Stimulated activated CD4-positive, alpha-beta T cell treated with anti-CD3 and anti-CD28 coated beads, Interleukin-4, amount 100 ng/mL, for 24 hours (primary cell): ENCODE measurements at places on chromosomes 11 and 22.

- DNase-seq = no peak
Measured at GRCh38 chr11:70298243-70298915, 27.9 kb downstream of the PPFIA1 start.

DNA sequence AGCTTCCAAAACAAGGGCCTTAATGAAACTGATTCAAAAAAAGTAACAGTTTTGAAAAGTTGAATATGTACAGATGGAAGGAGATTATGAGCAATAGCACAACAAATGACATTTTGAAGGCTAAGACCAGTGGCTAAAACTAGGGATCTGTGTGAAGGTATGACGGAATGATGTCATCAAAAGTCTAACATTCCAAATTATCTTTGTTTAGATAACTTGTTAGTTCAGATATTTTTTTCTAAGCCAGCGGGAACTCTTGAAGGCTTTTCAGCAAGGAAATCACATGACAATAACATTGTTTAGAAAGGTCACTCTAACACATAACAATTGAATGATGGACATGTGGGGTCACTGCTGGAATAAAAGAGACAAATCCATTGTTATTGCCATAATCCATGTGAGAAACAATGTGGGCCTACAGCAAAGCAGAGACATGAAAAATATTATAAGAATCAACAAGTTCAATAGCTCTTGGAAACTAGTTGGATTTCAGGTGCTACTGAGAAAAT is 260.5 kb downstream of the CASP12 start:
- no peak for DNase-seq

- DNase-seq = no peak
Measured at GRCh38 chr11:69427906-69428880, 53.3 kb upstream of the LINC01488 start.

DNA sequence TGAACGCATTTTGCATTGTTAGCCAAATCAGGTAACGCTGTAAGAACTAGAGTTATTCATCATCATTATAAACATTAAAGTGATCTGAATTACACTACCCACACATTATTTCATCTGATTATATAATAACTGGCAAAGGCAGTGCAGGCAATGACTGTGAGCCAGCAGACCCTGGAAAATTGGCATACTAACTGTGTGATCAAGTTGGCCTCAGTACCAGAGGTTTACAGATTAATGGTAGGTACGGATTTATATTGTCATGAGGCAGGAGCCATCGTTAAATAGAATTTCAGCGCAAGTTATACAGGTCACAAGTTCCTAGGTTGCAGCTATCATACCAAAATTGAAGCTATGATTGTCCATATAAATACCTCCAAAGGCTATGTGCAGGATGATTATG is 225.4 kb downstream of the CNTN5 start:
- DNase-seq = no peak

DNA sequence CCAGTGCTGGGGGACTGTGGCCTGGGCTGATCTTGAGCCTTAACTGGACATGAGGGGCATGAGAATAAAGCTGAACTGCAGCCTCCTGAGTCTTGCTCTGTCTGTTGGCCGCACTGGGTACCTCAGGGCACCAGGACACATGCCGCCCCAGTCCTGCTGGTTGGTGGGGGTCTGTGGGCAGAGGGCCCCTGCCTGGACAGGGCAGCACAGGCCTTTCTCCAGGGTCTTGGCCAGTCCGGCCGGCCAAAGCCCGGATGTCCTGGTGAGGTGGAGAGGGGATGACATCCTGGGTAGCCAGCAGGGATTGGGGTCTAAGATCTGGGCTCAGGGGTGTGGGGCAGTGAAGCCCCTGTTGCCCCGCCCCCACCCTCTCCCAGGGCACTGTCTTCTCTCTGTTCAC is 1.5 kb upstream of the RPS6KA4 start:
- DNase-seq = no peak

DNA sequence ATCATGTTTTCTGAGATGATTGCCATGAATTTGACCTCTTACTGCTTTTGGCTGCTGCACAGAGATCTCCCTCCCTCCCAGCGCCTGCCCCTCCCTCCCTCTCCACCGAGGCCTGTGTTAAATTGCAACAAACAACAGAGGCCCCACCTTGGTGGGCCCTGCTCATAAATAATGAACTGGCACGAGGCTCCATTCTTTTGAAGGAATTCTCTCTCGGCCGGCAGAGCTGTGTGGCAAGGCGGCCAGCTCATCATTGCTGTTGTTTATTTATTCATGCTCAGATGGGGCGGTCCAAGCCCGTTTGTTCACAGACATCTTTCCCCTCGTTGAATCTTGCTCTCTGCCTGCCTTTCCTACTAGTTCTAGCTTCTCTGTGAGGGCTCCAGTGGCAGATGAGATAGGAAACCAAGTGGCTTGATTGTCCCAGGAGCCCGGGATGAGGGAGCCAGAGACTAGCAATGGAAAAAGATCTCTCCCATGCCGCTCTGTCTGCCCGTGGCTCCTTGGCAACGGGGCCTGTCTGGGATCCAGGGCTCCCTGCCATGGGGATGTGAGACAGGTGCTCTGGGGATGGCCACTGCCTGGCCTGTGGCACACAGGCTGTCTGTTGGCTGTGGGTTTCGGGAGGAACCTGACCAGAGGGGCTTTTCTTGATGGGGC is 192.6 kb downstream of the DSCAML1 start:
- DNase-seq = no peak

GRCh38 chr11:3003396-3004231 is 11.5 kb upstream of the NAP1L4 start:
- DNase-seq = no peak

DNA sequence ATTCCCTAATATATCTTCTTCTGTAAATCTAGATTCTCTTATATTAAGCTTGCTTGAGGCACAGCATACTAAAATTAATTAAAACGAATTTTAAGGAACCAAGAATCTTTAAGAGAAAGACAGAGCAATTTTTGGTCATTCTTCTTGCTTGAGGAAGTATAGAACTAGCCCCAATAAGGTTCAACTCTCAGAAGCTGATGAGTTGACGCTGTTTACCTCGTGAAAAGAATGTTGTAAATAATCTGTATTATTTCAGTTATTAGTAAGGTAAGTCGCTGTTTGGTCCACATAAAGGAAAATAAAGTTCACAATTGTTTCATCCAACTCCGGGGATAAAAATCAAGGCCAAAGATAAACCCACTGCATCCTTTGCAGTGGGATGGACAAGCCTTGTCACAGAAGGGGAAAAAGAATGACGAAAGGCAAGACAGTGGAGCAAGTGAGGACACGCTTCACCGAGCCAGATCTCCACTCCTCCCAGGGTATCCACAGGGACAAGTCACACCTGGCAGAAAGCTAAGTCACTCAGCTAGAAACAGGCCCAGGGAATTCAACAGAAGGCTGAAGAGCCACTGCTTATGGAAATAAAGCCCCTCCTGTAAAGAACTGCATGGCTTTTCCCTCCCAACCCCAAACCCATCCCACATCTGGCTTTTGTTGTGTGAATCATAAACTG is 752 bp downstream of the POU2AF1 start:
- no peak for DNase-seq

GRCh38 chr11:85725510-85726258 is 39.7 kb upstream of the CCDC89 start:
- no peak for DNase-seq

DNA sequence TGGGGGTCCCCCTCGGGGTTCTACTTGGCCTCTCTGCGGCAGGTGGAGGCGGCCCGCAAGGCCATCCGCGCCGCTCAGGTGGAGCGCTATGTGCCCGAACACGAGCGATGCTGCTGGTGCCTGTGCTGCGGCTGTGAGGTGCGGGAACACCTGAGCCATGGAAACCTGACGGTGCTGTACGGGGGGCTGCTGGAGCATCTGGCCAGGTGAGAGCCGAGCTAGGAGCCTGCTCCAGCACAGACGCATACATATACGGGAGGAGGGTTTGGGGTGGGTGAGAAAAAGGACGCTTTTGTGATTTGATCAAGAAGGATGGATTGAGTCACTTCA is 415 bp downstream of the CENATAC start:
- DNase-seq = no peak

DNA sequence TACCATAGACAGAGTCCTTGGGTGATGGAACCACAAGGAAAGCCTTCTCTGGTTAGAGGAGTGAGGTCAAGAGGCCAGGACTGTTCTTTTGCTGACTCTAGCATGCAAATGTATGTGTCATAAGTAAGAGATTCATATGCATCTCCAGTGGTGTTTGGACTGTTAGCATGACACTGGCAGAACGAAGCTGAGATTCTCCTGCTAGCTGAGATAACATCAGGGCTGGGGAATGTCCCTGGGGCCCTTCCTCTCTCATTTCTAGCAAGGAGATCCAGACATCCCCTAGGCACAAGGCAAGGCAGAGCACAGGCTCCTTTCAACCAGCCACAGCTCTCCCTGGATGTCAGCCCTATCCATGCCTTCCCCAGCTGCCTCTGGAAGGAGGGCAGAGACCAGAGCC is 711.3 kb downstream of the OPCML start:
- no peak for DNase-seq

- no peak for DNase-seq
Measured at GRCh38 chr22:24873226-24873625, 67.2 kb downstream of the SGSM1 start.

DNA sequence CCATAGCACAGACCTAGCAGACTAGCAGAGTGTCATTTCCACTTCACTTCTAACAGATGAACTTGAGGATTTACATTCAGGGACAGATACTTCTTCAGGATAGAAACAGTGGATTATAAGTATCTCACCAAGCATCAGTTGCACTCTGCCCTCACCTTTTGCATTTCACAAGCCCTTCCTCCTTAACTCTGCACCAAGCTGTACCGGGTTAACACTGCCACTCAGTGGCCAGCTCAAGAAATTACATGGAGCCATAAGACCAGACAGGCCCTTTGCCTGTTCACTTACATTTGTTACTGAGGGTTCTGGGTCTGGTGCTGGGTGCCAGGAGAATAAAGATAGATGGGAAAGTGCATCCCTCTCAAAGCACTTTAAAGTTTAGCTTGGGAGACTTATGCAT is 309.8 kb downstream of the SHANK2 start:
- DNase-seq = no peak

DNA sequence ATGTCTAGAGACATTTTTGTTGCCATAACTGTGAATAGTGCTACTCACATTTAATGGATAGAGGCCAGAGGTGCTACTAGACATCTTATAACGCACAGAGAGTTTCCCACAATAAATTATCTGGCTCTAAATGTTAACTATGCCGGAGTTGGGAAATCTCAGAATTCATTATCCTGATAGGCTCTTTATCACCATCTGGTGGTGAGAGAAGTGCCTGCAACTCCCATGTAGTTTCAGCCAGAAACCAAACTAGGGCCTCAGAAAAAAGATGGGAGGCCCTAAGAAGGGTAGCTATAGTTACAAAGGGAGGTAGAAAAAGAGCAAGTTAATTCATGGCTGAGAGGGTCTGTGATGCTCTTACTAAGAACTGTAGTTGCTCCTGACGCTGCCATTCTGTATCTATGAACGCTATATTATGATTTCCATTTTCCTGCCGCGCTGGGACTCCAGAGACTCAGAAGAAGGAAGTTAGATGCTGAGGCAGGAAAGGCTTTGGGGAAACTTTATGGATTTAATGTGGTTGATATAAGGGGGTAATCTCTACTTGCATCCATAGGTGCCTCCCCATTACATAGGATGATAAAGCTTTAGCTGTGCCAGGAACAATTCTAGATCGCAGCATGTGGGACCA is 22.9 kb upstream of the MRPL17 start:
- peak; percentile 52 for DNase-seq

DNA sequence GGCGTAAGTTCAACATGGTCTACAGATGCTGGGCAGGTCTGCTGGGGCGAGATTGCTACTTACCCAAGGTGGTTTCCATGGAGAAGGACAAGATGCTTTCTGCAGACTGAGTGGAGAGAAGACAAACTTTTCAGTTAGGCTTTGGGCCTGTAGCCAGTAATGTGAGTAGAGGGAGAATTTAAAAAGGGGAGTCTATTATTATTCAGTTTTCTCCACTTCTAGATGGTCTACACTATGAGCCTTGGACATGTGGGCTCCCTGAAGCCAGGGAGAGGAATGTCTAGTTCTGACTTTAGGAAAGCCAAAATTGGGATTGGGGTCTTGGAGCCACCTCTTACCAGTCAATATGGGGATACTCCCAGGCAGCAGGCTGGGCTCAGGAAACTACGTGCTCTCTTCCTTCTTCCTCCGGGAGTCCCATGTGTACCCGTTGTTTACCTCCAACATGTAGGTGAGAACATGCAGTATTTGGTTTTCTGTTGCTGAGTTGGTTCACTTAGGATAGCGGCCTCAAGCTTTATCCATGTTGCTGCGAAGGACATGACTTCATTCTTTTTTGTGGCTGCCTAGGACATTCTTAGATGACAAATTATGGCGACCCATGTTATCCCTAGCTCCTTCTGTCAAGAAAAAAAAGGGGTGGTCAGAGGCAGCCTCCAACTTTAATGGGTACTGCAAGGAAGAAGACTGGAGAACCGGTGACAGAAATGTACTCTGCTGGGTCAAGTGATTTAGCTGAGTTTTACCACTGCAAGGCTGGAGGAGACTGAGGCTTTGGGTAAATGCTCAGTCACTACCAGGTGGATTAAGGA is 14.7 kb upstream of the ZNF280A start:
- DNase-seq = no peak

GRCh38 chr11:76114238-76114637 is 92.1 kb downstream of the WNT11 start:
- DNase-seq = no peak

GRCh38 chr11:14934641-14935351 is 37.4 kb downstream of the CALCA start:
- DNase-seq = no peak

DNA sequence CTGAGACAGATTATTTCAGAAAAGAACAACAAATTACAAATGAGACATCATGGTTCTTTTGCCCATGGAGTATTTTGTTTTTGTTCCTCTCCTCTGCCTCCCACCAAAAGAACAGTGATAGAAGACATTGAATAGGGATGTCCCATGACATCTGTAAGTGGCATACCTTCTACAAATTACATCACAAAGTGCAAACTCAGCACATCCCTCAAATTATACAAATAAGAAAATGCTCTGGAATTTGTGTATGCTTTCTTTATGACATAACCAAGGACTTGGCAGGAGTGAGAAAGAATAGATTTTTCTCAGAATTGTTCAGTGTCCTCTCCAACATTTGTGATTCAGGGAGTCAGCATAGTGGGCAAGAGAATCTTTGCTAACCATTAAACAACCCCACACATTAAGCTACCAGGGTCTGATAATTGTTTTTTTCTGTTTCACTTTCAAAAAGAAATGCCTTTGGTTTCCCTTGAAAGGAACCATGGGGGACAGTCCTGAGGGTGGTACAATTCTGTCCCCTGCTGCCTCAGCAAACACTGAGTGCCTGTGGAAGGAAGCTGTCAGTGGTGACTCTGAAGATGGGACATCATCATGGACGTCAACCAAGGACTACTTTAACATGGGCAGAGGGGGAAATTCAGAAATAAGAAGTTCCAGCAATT is 430.3 kb downstream of the AASDHPPT start:
- no peak for DNase-seq

DNA sequence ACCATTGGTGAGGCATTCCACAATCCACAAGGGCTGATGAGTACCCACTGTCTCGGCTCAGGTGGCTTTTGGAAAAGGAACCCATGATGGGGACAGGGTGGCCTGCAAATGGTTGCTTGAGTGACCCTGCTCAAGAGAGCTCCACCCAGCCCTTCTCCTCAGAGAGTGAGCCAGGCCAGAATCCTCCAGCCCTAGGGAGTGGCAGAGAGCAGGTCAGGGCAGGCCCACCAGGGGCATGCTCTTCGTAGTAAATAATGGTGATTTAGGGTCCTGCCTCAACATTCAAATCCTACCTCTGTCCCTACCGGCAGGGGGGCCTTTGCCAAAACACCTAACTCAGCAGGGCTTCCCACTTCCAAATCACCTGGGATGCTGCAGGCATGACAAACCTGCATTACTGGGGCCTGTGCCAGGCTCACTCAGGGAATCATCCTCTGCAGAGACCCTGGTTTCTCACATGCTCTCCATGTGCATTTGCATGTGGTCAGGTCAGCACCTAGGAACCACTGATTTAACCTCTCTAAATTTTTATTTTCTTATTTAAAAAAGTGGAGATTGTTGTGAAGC is 17.3 kb upstream of the TP53I11 start:
- DNase-seq = no peak
